ENCODE measurements at places on chromosomes 12 and 14.

- no peak for DNase-seq
Measured at GRCh38 chr14:50417853-50418252, 21.2 kb upstream of the CDKL1 start.

- DNase-seq: no peak
Measured at GRCh38 chr12:27644158-27644845, 51.9 kb upstream of the REP15 start.

DNA sequence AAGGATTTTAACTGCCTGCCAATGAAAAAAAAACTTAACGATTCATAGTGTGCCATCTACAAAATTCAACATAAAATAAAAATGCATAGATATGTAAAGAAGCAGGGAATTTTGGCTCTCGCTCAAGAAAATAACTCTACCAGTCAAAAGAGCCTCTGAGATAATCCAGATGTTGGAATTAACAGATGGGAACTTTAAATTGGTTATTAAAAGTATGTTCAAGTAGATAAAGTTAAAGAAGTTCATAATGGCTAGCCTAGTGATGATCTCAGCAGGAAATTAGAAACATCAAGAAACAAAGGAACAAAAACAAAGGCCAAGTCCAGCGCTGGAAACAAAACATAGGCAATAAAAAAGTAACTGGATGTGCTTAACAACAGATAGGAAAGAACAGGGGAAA is 23.1 kb downstream of the PIK3C2G start:
- DNase-seq: no peak

DNA sequence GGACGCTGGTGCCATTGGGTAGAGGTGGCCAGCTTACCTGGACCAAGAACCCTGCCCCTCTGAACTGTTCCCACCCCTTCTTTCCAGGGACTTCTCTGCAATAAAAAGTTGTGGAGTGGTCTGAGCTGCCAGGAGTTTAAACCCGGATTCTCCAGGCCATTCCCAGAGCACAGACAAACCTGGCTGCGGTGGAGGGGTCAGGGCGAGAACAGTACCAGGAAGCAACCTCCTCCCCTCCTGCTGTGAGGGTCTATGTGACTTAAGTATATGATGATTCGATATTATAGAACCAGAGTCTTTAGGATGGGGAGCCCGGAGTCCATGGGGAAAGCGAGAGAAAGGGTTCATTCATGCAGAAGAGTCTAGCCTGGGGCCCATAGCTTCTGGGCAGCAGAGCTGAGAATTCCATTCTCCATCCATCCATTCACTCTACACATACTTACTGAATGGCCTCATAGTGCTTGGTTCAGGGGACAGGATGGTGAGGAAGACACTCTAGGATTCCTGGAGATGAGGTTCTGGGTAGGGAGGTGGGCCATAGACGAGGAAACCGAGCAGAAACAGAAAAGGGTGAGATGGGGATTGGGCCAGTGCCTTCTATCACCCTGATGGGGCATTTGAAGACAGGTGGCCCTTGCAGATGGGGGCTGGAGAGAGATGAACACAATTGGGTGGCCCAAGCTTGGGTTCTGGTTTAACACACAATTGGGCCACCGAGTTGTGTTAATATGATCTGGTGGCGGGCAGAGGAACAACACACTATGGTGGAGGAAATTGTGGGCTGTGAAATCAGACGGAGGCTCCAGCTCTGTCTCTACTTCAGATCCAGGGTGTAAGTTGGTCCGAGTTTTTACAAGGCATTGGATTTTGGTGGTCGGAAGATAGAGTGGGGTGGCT is 5.2 kb downstream of the KRT86 start:
- no peak for DNase-seq

- DNase-seq: no peak
Measured at GRCh38 chr12:4448371-4448940, 2.8 kb upstream of the FGF6 start.

All from AG08396 (cell line).